SJCRH30 (cell line): ENCODE measurements at places on chromosomes 3 and 15. TPM values are rescaled to one million over a fixed set of nuclear protein-coding genes. Genes with fewer than 3 reads are reported as not detected.
A peak's percentile ranks its signal among the peaks of the same experiment; 100 is the strongest.

- peak overlapping the region; percentile 59 for H3K4me3 ChIP-seq
- peak; percentile 60 for DNase-seq
- no peaks in the 10 kb centered on the region for H3K36me3 ChIP-seq
- no peaks in the 10 kb centered on the region for H3K27me3 ChIP-seq
- H3K27ac ChIP-seq: peak overlapping the region; percentile 75
These were observed 277.3 kb upstream of the NR2F2 start for GRCh38 chr15:96053031-96053780.

DNA sequence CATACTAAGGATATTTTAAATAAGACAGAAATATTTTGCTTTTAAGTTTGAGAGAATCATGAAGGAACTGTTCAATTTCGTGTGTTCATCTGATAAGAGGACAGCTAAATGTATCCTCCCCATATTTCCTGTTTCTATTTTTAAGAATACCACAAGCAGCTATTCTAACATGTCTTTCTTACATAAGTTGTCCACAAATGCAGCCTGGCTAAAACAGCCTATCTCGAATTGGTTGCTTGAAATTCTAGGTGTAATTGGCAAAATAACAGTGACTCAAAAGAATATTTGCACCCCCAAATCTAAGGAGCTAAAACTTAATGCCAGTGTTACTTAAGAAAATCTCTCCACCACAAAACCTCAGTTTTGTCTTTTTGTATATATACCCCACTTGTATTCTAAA, 35.0 kb downstream of the BTLA start:
- H3K4me3 ChIP-seq: no peak overlapping the region
- H3K27ac ChIP-seq: no peak overlapping the region
- H3K27me3 ChIP-seq: no peaks in the 10 kb centered on the region

DNA sequence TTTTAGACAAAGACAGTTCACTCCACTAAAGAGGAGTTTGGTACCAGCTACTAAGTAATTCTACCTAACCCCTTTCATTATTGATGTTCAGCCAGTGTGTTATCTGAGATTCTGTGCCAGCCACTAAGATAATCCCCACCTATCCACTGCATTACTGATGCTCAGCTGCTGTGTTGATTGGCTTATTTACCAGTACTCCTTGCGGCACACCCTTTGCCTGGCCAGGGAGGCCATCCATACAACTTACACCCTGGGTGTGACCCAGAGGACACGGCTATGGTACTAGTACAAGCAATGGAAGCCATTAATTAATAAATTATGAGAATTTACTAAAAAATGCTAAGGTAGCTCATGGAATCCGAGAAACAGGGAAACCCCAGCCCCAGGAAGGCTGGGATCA, 290.7 kb upstream of the CTNNB1 start:
- H3K27me3 ChIP-seq: no peaks in the 10 kb centered on the region
- no peak for DNase-seq
- H3K4me3 ChIP-seq: no peak overlapping the region
- H3K4me1 ChIP-seq: 0 out of 2 replicates have a peak, but pooled peaks cover 2% of the 10 kb centered on the region
- no peaks in the 10 kb centered on the region for H3K36me3 ChIP-seq
- no peak overlapping the region for H3K27ac ChIP-seq

GRCh38 chr3:10242182-10243065, 5.8 kb upstream of the TATDN2 start:
- no peaks in the 10 kb centered on the region for H3K27me3 ChIP-seq
- H3K4me1 ChIP-seq: peaks cover 4% of the 10 kb centered on the region
- H3K4me3 ChIP-seq: no peak overlapping the region
- DNase-seq: peak; percentile 34
- no peak overlapping the region for H3K27ac ChIP-seq

DNA sequence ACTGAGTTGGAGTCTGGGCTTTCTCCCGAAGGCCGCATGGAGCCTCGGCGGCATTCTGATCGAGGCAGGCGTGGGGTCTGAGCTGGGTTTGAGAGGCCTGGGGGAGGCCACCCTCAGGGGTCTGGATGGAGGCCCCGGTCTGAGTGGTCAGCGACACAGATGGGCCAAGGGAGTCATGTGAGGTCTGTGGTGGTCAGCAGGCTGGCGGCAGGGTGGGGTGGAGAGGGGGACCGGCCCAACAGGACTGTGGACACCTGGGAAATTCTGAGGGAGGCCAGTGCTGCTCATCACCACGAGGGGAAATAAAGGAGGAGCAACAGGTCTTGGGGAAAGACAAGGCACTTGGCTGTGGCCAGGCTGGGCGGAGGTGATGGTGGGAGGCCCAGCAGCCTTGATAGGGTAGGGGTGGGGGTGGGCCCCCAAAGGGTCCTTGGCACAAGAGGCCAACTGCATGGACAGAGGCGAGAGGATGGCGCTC, 16.2 kb downstream of the CTSH start:
- no peaks in the 10 kb centered on the region for H3K27me3 ChIP-seq
- peaks cover 9% of the 10 kb centered on the region; the same call in 1 of the 2 replicates for H3K4me1 ChIP-seq
- no peak overlapping the region for H3K4me3 ChIP-seq

GRCh38 chr3:120344349-120344748, 4.8 kb downstream of the LRRC58 start:
- no peak for DNase-seq
- H3K36me3 ChIP-seq: peaks cover 33% of the 10 kb centered on the region
- no peak overlapping the region for H3K27ac ChIP-seq
- no peaks in the 10 kb centered on the region for H3K27me3 ChIP-seq
- no peaks in the 10 kb centered on the region for H3K4me1 ChIP-seq

- no peak overlapping the region for H3K27ac ChIP-seq
- H3K27me3 ChIP-seq: no peaks in the 10 kb centered on the region
- no peaks in the 10 kb centered on the region for H3K4me1 ChIP-seq
- peak; percentile 1 for DNase-seq
- H3K36me3 ChIP-seq: no peaks in the 10 kb centered on the region
These were observed 424.6 kb downstream of the GRM7 start for GRCh38 chr3:7285505-7285904.

- peaks cover 21% of the 10 kb centered on the region for H3K4me1 ChIP-seq
- no peak for DNase-seq
- peak overlapping the region; percentile 9 for H3K27ac ChIP-seq
- no peaks in the 10 kb centered on the region for H3K27me3 ChIP-seq
- no peak overlapping the region for H3K4me3 ChIP-seq
These were observed 11.3 kb upstream of the DLG1 start for GRCh38 chr3:197309528-197310361.

GRCh38 chr3:126109146-126109879, 25.4 kb upstream of the SLC41A3 start:
- H3K27ac ChIP-seq: no peak overlapping the region
- no peaks in the 10 kb centered on the region for H3K27me3 ChIP-seq
- no peak overlapping the region for H3K4me3 ChIP-seq
- no peaks in the 10 kb centered on the region for H3K36me3 ChIP-seq
- no peak for DNase-seq

- H3K36me3 ChIP-seq: no peaks in the 10 kb centered on the region
- no peaks in the 10 kb centered on the region for H3K27me3 ChIP-seq
- peak; percentile 31 for DNase-seq
- peaks cover 36% of the 10 kb centered on the region for H3K4me1 ChIP-seq
These were observed 88.2 kb upstream of the TSC22D2 start for GRCh38 chr3:150319900-150320299.

GRCh38 chr15:44314512-44314911, 26.0 kb downstream of the GOLM2 start:
- H3K36me3 ChIP-seq: no peaks in the 10 kb centered on the region
- H3K27ac ChIP-seq: no peak overlapping the region
- no peak for DNase-seq
- H3K4me1 ChIP-seq: no peaks in the 10 kb centered on the region
- no peaks in the 10 kb centered on the region for H3K27me3 ChIP-seq
- no peak overlapping the region for H3K4me3 ChIP-seq

GRCh38 chr3:114706591-114707232, 412.9 kb downstream of the TIGIT start:
- no peaks in the 10 kb centered on the region for H3K27me3 ChIP-seq
- H3K36me3 ChIP-seq: no peaks in the 10 kb centered on the region
- H3K4me3 ChIP-seq: no peak overlapping the region
- peaks cover 17% of the 10 kb centered on the region for H3K4me1 ChIP-seq
- H3K27ac ChIP-seq: peak overlapping the region; percentile 34

GRCh38 chr3:150324788-150325187, 83.3 kb upstream of the TSC22D2 start:
- no peaks in the 10 kb centered on the region for H3K36me3 ChIP-seq
- no peaks in the 10 kb centered on the region for H3K27me3 ChIP-seq
- H3K4me1 ChIP-seq: peaks cover 26% of the 10 kb centered on the region
- H3K4me3 ChIP-seq: no peak overlapping the region

DNA sequence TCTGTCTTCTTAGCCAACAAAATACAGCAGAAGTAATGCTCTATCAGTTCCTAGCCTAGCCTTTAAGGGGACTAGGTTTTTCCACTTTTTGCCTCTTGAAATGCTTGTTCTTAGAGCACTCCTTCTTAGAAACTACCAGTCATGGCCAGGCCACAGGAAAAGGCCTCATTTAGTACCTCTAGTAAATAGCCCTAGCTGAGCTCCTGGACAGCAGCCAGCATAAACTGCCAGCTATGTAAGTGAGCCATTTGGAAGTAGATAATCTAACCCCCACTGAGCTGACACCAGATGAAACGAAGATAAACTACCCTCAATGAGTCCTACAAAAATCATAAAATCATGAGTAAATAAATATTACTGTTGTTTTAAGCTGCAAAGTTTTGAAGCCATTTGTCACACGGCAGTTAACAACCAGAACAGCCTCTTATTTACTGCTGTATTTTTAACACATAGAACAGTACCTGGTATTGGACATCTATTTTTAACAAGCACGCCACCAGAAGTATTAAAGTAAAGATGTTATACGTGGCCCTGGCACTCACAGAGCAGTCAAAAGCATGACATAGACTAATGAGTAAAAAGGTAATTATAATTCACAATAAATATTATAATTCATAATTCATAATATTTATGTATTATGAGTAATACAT, 12.0 kb downstream of the TBC1D5 start:
- no peak overlapping the region for H3K4me3 ChIP-seq
- no peaks in the 10 kb centered on the region for H3K4me1 ChIP-seq
- peak; percentile 59 for DNase-seq

DNA sequence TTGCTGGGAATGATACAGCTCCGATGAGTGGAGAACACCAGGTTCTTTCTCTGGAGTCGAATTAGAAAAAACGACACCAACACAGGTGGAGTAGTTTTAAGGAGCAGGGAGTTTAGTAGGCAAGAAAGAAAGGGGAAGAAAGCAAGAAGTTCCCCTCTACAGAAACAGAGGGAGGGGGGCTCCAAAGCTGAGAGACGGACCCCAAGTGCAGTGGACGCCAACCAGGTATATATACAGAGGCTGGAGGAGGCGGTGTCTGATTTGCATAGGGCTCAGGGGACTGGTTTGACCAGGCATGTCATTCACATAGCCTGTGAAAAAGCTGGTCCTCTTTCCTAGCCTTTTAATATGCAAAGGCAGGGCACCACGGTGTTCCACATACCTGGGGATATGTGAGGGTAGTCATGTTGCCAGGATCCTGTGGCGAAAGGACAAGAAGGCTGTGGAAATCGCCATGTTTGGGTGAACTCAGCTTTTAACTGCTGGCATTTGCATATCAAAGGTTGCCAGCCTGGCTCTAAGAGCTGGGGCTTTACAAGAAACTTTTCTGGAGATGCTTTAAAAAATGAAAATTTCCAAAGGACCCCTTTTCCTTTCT, 887.4 kb upstream of the EPHA6 start:
- no peaks in the 10 kb centered on the region for H3K36me3 ChIP-seq
- no peak overlapping the region for H3K4me3 ChIP-seq
- DNase-seq: no peak
- 0 out of 2 replicates have a peak, but pooled peaks cover 3% of the 10 kb centered on the region for H3K4me1 ChIP-seq
- H3K27ac ChIP-seq: no peak overlapping the region

- no peak overlapping the region for H3K4me3 ChIP-seq
- no peaks in the 10 kb centered on the region for H3K4me1 ChIP-seq
- H3K27ac ChIP-seq: no peak overlapping the region
- no peaks in the 10 kb centered on the region for H3K27me3 ChIP-seq
These were observed 16.8 kb downstream of the EMC4 start for GRCh38 chr15:34241376-34242330.

- no peak overlapping the region for H3K27ac ChIP-seq
- H3K36me3 ChIP-seq: no peaks in the 10 kb centered on the region
- H3K4me1 ChIP-seq: no peaks in the 10 kb centered on the region
- H3K4me3 ChIP-seq: no peak overlapping the region
- DNase-seq: peak; percentile 6
- H3K27me3 ChIP-seq: no peaks in the 10 kb centered on the region
These were observed 47.1 kb upstream of the CTDSPL start for GRCh38 chr3:37814547-37814946.

DNA sequence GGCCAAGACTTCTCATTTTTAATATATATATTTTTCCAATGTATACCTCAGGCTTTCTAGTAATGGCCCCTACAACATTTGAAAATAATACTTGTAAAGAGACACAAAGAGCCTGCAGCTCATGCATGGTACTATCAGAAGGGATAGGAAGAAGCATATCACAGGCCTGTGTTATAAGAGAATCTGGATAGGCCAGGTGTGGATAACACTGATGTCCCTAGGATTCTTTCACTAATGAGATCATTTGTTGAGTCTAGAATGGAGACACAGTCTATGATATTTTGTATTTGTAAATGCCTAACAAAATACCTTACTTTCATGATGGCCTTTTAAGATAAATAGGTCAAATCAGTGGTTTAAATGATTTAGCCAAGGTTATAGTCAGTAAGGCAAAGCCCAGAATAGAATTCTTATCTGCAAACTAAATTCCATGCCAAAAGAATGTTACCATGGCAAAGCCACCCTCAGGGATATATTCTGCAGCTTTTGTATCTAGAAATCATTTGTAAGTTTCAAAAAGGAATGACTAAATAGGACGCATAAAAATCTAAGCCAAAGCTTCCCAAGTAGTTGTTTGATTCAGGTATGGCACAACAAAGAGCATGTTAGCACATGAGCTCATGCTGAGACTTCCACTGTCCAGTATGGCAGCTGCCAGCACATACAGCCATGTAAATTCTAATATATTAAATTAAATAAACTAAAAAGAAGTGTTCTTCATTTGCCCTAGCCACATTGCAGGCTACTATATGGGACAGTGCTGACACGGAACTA, 10.0 kb downstream of the DCP1A start:
- H3K27me3 ChIP-seq: no peaks in the 10 kb centered on the region
- H3K27ac ChIP-seq: no peak overlapping the region
- no peak for DNase-seq
- H3K4me3 ChIP-seq: no peak overlapping the region

- no peak overlapping the region for H3K27ac ChIP-seq
- H3K4me3 ChIP-seq: no peak overlapping the region
- H3K27me3 ChIP-seq: no peaks in the 10 kb centered on the region
- no peaks in the 10 kb centered on the region for H3K36me3 ChIP-seq
- no peak for DNase-seq
- no peaks in the 10 kb centered on the region for H3K4me1 ChIP-seq
These were observed 398.5 kb downstream of the VPS13C start for GRCh38 chr15:61661791-61662190.

SEMA5B gene
- 0.16 TPM in 1 of 2 replicates, not detected in the other for total RNA-seq

IGSF11 gene
- total RNA-seq: 0.08 and 0.41 TPM in 2 replicates

SSR3 gene
- total RNA-seq: 149 and 158 TPM in 2 replicates

CHRNA7 gene
- 7.7 and 8.9 TPM in 2 replicates for total RNA-seq

TMEM207 gene
- not detected in 2 replicates for total RNA-seq

SPINK8 gene
- total RNA-seq: not detected in 2 replicates

LMLN gene
- 0.73 and 2.3 TPM in 2 replicates for total RNA-seq

P2RY14 gene
- 0.04 TPM in 1 of 2 replicates, not detected in the other for total RNA-seq

GABRA5 gene
- 0.61 and 0.67 TPM in 2 replicates for total RNA-seq
